ENCODE measurements at places on chromosomes 2 and 18. TPM values are rescaled to one million over a fixed set of nuclear protein-coding genes. Genes with fewer than 3 reads are reported as not detected.

DNA sequence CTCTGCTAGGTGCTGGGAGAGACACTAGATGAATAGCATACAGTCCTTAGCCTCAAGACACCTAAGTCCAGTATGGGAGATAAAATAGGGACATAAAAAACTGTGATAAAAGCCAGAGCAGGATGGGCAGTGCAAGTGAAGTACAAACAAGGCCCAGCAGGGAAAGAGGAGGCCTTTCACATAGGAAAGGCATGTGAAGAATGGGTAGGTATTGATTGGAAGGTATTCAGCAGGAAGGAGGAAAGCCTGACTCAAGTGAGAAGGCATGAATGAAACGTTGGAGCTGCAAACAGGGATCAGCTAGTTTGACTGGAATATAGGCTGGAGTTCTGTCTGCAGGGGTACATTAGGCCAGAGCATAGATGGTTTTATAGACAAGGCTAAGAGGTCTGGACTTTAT, 11.0 kb upstream of the CXCR4 start:
- DNase-seq = no peak

The MEIS1 gene
- polyA plus RNA-seq = 7.3 TPM

The KATNAL2 gene
- polyA plus RNA-seq = 13.4 TPM

GRCh38 chr2:238820916-238821315, 27.0 kb upstream of the TWIST2 start:
- no peak for DNase-seq

DNA sequence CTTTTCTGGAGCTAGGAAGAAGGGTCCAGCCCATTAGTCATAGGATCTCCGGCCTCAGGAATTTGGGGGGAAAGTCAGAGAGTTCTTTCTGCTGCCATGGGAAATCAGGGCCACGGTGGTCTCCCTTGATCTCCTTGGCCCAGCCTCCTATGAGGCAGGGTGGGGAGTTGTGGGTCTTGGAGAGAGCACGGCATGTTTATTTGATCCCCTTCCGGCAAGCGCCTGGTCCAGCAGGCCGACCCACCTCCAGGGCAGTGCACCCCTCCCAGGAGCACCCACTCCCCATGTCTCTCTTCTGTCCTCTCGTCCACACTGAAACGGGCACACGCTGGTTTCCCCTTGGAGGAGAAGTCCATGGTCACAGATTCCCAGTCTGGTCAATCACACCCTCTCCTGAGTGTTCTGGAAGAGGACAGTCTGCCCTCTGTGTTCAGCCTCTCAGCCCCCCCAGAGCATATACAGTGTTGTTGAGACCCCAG, 464.6 kb upstream of the HS6ST1 start:
- DNase-seq = no peak

GRCh38 chr18:32771169-32771751, 1.6 kb downstream of the KLHL14 start:
- DNase-seq = peak; percentile 74

The CFAP65 gene
- 0.73 TPM for polyA plus RNA-seq

GRCh38 chr18:36567800-36568199, 261.0 kb downstream of the TPGS2 start:
- no peak for DNase-seq

- DNase-seq = no peak
Measured at GRCh38 chr18:43846299-43846698, 569.0 kb upstream of the SYT4 start.

DNA sequence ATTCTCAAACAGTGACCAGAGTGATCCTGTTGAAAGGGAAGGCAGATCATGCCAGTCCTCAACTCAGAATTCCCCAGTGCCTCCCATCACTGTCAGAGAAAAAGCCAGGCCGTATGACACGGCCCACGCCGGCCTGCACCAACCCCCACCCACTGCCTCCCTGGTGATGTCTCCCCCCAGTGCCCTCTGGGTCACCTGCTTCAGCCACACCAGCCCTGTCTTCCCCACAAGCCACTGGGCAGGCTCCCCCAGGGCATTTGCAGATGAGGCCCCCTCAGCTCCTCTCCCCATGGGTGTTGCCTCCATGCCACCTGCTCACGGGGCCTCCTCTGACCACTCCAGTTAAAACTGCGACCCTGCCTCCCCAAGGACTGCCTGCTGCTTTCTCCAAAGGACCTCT, 169.8 kb downstream of the SH3RF3 start:
- DNase-seq = no peak

DNA sequence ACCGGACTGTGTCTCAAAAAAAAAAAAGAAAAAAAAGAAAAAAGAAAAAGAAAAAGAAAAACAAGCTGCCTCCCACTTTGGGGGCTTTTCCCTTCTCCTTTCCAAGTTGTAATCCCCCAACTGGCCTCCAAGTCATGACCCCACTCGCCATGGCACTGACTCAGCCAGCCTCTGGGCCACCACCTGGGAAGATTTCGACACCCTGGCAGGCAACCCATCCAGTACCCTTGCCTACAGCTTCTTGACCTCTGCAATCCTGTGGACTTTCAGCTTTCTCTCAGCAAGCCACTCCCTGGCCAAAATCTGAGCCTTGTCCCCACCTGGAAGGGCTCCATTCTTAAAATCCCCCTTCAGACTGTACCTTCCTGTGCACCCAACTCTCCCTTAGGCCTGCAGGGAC, 22.3 kb upstream of the FOSL2 start:
- no peak for DNase-seq

GRCh38 chr2:189312643-189313042, 128.6 kb upstream of the WDR75 start:
- DNase-seq = no peak

DNA sequence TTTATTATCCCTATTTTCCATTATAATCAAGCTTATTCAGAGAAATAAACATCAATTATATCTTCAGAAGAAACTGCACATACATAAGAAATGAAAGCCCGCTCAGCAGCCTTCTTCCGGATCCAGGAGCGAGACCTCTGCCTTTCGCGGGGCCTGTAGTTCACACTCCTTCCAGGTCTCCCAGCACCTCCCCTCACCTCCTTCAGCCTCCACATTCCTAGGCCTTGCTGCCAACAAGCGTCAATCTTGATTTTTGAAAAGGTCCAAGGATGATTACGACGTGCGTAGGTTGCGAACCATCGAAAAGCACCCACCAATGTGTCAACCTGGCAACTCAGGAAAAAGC, 355 bp upstream of the KIDINS220 start:
- DNase-seq = no peak

- no peak for DNase-seq
Measured at GRCh38 chr18:23213200-23213599, 77.9 kb downstream of the CABLES1 start.

GRCh38 chr2:79082987-79083386, 4.8 kb downstream of the REG1B start:
- DNase-seq = no peak

All from kidney (tissue), 22 donors.